ENCODE measurements at places on chromosomes 7 and 10.

GRCh38 chr10:48538611-48539010, 66.3 kb downstream of the ARHGAP22 start:
- no peak overlapping the region for H3K4me3 ChIP-seq
- no peaks in the 10 kb centered on the region for H3K36me3 ChIP-seq
- no peak overlapping the region for H3K27ac ChIP-seq
- DNase-seq: no peak

GRCh38 chr10:59674215-59674836, 35.3 kb downstream of the SLC16A9 start:
- H3K4me3 ChIP-seq: no peak overlapping the region
- H3K4me1 ChIP-seq: peaks cover 6% of the 10 kb centered on the region
- H3K36me3 ChIP-seq: no peaks in the 10 kb centered on the region
- no peak for DNase-seq
- H3K27ac ChIP-seq: no peak overlapping the region

GRCh38 chr7:155593461-155594162, 47.3 kb upstream of the CNPY1 start:
- no peaks in the 10 kb centered on the region for H3K4me1 ChIP-seq
- no peaks in the 10 kb centered on the region for H3K27me3 ChIP-seq
- H3K36me3 ChIP-seq: no peaks in the 10 kb centered on the region
- no peak overlapping the region for H3K27ac ChIP-seq
- no peak for DNase-seq

DNA sequence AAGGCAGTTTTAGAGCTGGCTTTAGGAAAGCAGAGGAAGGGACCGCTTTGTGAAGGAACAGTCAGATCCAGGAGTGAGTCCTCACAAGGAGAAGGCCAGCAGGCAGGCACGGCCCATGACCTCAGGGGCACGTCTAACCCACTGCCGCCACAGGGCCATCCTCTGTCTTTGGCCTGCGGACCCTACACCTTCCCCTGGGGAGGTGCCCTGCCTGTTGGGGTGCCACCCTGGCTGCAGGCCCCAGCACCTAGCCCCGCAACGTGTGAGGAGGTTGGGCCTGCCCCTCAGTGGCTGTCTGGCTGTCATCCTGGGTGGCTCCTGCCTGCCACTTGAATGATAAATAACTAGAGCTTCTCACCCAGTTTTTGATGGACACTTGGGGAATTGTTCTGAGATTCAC, 31.0 kb upstream of the TRIM8 start:
- no peak overlapping the region for H3K27ac ChIP-seq
- H3K4me3 ChIP-seq: no peak overlapping the region
- DNase-seq: no peak
- peaks cover 13% of the 10 kb centered on the region for H3K4me1 ChIP-seq
- H3K36me3 ChIP-seq: no peaks in the 10 kb centered on the region

DNA sequence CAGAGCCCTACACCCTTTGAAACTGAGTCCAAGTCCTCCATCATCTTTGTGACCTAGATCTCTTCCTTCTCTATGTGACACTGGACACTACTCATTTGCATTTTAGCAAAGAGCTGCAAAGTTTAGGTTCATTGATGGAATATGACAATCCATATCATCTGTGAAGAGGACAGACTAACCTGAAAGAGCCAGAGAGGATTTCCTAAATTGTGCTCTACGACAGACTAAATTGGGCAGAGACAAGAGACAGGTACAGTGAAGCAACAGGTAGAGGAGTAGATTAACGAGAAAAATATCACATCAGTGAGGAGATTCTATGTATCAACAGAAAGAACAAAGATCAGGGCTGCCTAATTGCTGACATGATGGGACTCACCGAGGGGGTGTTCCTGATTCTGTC, at the start of gene TAS2R3:
TAS2R3 (plus strand) TSS at position 301 of the 400 bp plus-strand sequence; CDS start at position 363, 62 bp downstream.
- no peaks in the 10 kb centered on the region for H3K4me1 ChIP-seq
- H3K36me3 ChIP-seq: no peaks in the 10 kb centered on the region
- H3K27ac ChIP-seq: no peak within 1 kb of the TSS
- H3K27me3 ChIP-seq: no peaks in the 10 kb centered on the region

DNA sequence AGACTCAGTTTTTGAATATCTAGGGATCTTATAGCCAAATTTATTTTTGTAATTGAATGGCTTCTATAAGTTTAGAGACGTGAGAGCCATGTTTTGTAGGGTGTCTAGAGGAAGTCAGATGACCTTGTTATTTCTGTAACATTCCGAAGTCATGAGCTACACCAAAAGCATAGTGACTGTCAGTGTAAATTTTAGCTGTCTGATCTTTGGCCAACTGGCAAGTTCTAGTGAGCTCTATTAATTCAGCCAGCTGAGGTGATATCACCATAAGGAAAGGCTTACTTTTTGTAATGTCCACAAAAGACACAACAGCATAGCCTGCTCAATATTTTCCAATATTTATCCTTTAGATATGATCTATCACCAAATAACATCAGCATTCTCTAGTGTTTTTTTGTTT, 9.9 kb upstream of the NT5C3A start:
- H3K36me3 ChIP-seq: no peaks in the 10 kb centered on the region
- H3K27ac ChIP-seq: no peak overlapping the region
- H3K27me3 ChIP-seq: no peaks in the 10 kb centered on the region
- no peak overlapping the region for H3K4me3 ChIP-seq

Data from testis (tissue), 5 donors.